ENCODE measurements at places on chromosomes 12 and 14. TPM values are rescaled to one million over a fixed set of nuclear protein-coding genes. Genes with fewer than 3 reads are reported as not detected.

GRCh38 chr12:108196921-108197320 is 67.8 kb downstream of the WSCD2 start:
- DNase-seq, result no peak

Gene BORCS5
- total RNA-seq, result 36.4 TPM

GRCh38 chr14:51581017-51581881 is 70.5 kb upstream of the FRMD6 start:
- DNase-seq, result no peak

DNA sequence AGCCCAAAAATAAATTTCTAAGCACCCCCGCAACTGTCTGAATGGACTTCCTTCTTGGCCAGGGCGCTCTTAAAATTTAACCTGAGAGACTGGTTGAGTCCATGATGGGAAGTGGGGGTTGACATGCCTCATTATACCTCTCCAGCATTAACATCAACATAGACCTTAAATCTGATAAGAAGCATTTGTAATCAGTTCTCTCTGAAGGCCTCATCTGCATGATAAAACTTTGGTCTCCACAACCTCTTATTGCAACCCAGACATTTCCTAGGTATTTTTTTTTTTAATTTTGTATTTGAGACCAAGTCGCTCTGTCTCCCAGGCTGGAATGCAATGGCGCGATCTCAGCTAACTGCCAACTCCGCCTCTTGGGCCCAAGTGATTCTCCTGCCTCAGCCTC is 10.4 kb upstream of the SLC8B1 start:
- no peak for DNase-seq

GRCh38 chr14:85701763-85702162 is 171.8 kb downstream of the FLRT2 start:
- no peak for DNase-seq

GRCh38 chr14:100142073-100143040 is 17.1 kb downstream of the DEGS2 start:
- no peak for DNase-seq

Gene POLR3B
- 2.5 TPM for total RNA-seq

Gene CPSF2
- total RNA-seq, result 12.9 TPM

Gene TMEM253
- not detected for total RNA-seq

Data from CD4-positive, alpha-beta T cell (primary cell).